ENCODE measurements at places on chromosomes 4 and X.

DNA sequence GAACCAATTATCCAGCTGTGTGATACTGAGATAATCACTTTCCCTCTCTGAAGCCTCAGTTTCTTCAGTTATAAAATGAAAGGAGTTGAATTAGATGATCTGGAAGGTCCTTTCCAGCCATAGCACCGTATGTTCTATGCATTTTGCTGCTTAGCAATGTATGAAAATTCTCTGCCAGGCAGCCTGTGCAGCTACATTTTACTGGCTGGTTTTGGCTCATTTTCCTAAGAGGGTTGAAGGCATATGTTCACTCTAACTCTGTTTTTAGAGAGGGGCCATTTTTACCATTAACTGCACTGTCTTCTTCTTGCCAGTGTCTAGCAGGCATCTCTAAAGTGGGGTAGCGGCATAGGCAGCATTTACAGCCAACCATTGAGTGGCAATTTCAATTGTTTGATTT, 26.1 kb downstream of the TRPC5 start:
- no peak for DNase-seq

DNA sequence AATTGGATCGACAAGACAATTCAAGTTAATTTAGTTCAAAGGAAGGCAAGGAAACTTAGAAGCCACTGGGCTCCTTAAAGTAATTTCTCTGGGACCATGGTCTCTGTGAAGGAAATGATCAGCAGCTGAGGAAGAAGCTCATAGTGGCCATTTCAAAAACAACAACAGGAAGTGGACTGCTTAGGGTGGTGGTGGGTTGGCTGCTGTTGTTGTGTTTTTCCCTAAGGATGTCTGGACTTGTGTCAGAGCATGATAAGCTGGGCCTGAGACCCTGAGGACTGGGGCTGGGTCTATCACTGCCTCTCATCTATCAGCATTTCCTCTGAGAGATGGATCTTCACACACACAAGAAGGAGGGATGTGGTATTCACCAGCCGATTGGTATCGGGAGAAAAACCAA, 18.3 kb downstream of the KDR start:
- no peak for DNase-seq

GRCh38 chr4:102298716-102299115, 46.6 kb downstream of the SLC39A8 start:
- DNase-seq = no peak

- DNase-seq = no peak
Observed at GRCh38 chr4:37960098-37960497, at the start of gene PTTG2. PTTG2 (plus strand) TSS chr4:37960398; CDS start chr4:37960435, 37 bp downstream.

- no peak for DNase-seq
Observed at GRCh38 chrX:48834383-48834709, 1.1 kb downstream of the PCSK1N start.
